ENCODE measurements at places on chromosomes 13 and 19.
A peak's percentile ranks its signal among the peaks of the same experiment; 100 is the strongest.

DNA sequence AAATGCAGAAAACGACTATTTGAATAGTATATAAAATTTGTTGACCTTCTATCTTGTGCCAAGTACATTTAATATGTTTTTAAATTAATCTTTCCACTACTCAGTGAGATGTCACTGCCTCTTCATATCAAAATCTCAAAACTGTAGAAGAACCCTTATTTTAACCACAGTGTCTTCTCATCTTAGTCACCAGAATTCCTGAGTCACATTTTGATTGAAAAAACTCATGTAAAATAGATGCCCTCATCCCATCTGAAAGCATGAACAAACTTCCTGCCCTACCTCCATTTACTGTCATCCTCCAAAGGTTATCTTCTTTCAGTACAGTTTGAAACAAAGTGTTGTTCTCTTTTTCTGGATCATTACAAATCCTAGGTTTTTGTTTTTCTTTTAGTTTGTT is 1215.4 kb downstream of the PCDH9 start:
- no peak for DNase-seq

GRCh38 chr13:49543656-49544055 is 41.7 kb downstream of the RCBTB1 start:
- no peak for DNase-seq

DNA sequence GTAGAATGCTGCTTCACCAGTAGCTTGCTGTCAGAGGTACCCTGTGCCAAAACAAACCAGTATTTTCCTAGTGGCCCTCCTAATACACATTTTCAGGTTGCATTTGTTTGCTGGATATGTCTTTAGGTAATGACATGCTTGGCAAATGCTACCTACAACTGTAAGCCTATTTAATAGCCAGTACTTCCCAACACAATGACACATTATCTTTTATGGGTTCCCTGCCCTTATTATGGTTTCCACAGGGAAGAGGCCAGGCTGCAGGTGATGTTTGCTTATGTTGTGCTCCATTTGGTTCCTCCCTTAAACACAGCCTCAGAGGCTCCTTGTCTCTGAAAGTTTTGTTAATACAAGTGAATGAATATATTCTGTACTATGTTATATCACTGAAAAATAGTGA is 24.7 kb downstream of the FRY start:
- DNase-seq = no peak

DNA sequence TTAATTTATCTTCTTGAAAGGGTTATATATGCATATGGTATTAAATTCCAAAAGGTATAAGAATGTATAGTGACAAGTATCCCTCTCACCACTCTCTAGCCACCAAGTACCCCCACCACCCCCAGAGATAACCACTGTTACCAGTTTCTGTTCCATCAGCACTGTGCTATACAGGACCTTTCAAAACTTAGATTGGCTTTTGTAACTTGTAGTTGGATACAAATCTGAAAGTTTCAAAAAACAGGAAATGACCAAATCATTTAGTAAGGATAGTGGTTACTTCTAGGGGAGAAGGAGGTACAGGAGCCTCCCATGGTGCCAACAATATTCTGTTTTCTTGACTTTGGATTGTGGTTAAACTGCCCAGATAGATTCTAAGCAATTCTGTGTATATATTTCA is 56.7 kb downstream of the AKAP11 start:
- DNase-seq = no peak

GRCh38 chr13:99311748-99312492 is 4.7 kb upstream of the GPR183 start:
- DNase-seq = no peak

- DNase-seq = no peak
Observed at GRCh38 chr19:28258829-28259228, 954.1 kb downstream of the UQCRFS1 start.

GRCh38 chr19:44371815-44372480 is 15.5 kb upstream of the ZNF112 start:
- DNase-seq = no peak

- no peak for DNase-seq
Observed at GRCh38 chr19:16244091-16244490, 46.4 kb downstream of the AP1M1 start.

DNA sequence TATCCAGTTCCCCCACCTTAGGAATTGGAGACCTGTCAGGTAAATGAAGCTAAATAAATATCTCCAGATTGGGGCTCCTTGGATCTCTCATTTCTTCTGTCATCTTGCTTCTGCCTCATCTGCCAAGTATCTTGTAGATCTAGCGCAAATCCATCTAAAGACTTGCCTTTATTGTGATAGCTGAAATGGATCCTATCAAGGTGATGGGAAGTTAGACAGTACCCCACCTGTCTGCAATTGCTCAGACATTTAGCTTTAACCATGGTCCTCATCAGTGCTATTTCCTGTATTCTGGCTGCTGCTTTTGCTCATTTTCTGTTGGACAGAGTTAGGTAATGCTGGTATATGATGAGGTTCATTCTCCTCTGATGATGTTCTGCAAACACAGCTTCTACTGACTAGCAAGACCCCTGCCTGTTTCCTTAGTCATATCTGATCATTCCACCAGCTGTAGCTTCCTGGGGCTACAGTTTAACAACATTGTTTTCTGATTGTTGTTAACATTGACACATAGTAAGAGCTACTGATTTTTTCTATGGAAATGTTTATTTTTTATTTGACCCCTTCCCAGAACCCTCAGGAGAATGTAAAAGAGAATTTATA is 340.0 kb downstream of the DCT start:
- DNase-seq = no peak

DNA sequence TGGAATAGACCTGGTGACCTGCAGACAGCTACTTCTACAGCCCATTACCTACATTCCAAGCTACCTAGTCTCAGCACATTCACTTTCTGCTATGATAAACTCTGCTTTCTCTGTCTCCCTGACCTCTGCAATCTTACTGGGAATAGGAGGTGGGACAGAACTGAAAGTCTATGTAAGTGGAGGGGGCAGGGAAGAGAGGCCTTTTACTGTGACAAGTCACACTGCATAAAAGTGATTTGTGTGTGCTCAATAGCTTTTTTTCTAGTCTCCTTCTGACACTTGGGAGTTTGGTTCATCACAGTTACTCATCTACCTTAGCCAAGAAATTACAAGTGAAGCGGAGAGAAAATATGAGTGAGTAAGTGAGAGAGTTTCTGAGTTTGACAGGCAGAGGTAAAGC is 322.4 kb downstream of the OLFM4 start:
- DNase-seq = no peak

DNA sequence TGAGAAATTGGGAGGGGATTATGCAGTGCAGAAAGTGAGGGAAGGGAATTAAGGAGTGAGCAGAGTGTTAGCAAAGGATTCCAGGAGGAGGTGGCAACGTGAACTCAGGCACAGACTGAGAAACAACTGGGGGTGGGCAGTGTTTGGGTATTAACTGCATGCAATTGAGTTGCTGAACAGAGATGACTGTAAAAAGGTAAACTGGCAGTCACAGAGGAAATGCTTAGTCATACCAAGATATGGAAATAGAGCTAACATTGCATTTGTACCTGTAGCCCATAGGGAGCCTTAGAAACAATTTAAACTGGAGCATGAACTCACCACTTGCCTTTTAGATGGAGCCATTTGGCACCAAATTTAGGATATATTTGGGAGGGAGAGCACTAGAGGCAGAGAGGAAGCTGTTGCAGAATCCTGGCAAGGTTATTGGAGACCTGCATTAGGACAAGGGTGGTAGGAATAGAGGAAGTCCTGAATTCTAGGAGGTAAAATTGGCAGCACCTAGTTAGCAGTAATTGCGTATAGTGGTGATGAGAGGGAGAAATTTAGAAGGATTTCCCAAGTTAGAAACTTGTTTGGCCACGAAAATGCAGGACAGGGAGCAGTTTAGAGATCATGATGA is 100.6 kb upstream of the FRY start:
- no peak for DNase-seq

DNA sequence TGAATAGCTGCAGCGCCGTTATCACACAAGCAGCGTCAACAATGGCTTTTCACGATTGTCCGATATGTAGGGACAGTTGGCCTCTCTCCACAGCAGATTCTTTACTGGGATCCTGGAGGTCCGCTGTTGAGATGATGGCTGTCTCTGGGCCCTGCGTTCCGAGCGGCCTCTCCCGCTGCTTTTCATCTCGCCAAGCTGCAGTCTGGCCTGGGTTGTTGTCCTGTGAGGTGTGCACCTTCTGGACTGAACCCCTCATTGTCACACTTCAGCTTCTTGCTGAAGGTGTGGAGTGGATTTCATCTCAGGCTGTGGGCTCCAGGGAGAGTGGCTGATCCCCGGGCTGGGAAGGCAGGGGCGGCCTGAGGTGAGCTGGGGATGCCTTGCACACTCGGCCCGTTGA is 9.6 kb downstream of the UPF1 start:
- no peak for DNase-seq

DNA sequence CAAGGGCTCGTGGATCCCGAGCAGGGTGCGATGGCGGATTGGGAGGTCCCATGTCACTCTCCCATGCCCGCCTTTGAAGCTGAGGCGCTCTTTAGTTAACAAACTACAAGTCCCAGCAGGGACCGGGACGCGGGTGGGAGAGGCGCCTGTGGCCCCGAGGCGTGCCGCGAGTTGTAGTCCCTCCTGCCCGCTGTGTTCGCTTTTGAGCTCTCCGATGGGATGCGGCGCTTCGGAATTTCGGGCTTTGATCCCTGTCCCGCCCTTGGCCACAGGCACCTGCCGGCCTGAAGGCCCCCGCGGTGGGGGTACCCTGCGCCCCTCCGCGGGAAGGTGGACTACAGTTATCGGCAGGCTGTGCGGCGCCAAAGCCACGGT is 11.0 kb downstream of the CYTH2 start:
- DNase-seq = peak; percentile 70

GRCh38 chr19:44718441-44719261 is 19.7 kb downstream of the CEACAM16 start:
- DNase-seq = peak; percentile 64

GRCh38 chr13:95499811-95500712 is 52.5 kb upstream of the CLDN10 start:
- no peak for DNase-seq
